ENCODE measurements at places on chromosomes 7 and 10.

- no peak for DNase-seq
These were observed 7.5 kb upstream of the KMT2E start for GRCh38 chr7:105006367-105007136.

GRCh38 chr7:45176091-45176490 lies 18.5 kb downstream of the RAMP3 start:
- no peak for DNase-seq

DNA sequence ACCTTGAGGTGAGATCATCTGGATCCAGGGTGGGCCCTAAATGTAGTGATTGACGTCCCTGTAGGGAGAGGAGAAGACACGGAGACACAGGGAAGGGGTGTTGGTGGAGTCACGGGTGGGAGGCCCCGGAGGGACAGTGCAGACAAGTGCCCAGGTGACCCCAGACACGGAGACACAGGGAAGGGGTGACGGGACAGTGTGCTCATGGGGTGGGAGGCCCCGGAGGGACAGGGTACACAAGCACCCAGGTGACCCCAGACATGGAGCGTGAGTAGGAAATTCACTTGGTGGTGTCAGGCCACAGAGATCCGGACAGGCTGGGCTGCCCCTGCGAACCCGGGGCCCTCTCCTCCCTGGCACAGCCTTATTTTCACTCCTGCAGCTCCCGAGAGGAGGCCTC lies 176.9 kb downstream of the PTPRN2 start:
- no peak for DNase-seq

DNA sequence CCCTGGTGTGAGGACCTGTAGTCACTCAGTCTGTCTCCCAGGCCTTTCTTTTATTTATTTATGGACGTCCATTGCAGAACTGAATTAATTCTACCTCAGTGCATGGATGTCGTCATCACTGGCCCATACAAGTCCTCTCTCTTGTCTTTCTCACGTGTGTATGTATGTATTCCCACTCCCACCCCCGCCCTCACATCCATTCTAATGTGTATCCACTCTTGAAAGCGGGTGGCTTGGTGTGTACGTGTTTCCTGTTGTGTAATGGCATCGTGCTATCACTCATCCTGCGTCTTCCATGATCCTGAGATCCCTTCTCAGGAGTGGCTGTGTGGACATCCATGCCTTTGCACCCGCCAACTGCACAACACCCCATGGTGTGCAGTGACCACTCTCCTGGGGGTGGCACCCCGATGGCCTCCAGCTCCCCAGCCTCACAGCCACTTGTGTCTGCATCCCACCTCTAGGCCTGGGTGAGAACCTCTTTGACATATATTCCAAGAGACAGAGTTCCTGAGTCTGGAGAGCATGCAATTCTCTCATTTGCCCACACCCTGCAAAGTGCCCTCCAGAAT lies 3.0 kb upstream of the AOC1 start:
- DNase-seq = no peak

- DNase-seq = no peak
These were observed 311.2 kb downstream of the RNLS start for GRCh38 chr10:88271761-88272543.

GRCh38 chr10:21721000-21721665 lies 187.1 kb downstream of the MLLT10 start:
- no peak for DNase-seq

DNA sequence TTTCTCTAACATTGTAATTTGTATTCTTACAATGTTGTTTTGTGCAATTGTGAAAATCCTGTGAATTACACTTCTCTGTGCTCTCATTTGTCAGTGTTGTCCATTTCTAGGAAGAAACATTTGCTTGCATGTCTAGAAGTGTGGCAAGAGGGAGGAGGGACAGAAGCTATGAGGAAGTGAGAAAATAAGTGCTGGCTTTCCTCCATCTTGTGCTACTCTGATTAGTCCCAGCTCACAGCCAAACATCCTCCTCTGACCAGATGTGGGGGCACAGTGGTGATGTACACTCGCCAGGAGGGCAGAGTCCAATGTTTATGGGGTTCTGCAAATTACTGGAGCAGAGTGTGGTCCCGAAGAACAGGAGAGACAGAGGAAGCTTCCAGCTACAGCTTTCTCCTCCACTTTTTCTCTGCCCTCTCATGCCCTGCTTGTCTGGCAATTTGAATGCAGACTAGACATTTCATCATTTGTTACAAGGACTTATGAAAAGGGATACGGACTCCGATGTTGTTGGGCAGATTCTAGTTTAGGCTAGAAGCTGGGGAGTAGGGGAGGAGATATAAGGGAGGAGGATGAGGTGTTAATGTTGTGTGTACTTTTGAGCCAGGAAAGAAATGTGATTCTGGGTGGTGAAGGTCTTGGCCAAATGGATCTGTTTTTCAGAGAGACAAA lies 131.0 kb upstream of the C1GALT1 start:
- DNase-seq = no peak

DNA sequence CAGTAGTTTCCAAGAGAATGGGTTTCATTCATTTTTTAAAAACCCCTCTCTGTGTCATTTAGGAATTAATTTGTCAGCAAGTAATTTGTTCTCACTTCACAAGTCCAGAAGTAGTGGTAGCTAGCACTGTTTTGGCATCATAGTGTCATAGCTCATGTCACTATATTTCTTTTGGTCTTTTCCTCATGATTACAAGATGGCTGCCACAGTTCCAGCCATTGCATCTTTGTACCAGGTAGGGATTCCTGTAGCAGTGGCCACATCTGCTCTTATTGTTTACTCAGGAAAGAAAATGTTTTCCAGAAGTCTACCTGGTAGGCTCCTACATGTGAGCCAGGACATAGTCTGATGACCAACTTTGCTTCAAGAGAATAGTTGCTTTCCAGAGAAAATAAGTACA lies 16.2 kb downstream of the GALNT17 start:
- DNase-seq = no peak

- no peak for DNase-seq
These were observed 515 bp downstream of the RALA start for GRCh38 chr7:39623732-39624441.

- DNase-seq = no peak
These were observed 31.2 kb downstream of the ADCYAP1R1 start for GRCh38 chr7:31083210-31083786.

DNA sequence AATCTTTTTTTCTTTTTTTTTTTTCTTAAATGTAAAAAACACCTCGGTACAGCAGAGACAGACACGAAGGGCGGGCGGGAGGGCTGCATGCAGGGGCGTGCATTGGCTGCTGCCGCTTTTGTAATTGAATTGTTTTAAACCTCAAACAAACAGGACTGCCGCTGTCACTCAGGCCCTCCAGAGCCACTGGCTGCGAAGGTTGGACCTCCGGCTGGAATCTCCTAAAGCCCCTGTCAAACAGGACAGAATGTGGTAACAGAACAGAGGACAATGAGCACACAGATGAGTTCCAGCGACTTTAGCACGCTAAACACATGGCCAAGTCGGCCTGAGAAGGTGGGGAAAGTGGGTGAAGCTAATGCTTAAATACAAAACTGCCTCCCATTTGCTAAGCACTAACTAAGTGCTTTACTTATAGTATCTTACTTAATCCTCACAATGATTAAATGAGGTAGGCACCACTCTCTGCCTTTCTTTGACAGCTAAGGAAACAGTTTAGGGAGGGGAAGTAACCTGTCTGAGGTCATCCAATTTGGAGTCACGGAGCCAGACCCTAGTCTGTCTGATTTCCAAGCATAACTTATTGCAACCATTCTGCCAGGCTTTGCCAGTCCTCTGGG lies 3.0 kb upstream of the NDST2 start:
- no peak for DNase-seq

GRCh38 chr7:24943096-24943948 lies 36.7 kb downstream of the OSBPL3 start:
- no peak for DNase-seq

- no peak for DNase-seq
These were observed 181.2 kb downstream of the KCNMA1 start for GRCh38 chr10:77456414-77456813.

DNA sequence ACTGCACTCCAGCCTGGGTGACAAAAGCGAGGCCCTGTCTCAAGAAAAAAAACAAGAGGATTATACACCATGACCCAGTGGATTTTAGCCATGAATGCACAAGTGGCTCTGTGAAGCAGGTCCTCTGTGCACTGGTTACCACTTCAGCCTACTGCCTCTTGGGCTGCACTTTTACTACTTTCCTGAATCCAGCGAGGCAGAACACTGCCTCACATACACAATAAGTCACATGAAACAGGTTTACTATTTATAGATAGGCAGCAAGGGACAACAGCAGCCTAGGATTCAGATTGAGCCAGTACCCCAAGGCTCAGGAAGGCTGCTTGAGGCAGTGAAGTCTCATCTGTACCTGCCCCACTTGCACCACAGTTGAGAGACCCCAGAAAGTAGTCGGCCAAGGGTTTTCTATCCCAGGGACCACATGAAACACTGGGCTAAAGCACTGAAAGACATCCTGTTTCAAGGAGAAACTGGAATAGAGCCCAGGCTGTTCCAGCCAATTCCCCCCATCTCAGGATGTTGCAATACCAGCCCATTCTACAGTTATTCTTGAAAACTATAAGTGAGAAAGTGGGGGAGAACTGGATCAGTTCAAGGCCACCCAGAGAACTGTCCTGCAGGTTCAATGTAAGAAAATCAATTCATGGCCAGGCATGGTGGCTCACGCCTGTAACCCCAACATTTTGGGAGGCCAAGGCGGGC lies 10.3 kb upstream of the OGDH start:
- no peak for DNase-seq

DNA sequence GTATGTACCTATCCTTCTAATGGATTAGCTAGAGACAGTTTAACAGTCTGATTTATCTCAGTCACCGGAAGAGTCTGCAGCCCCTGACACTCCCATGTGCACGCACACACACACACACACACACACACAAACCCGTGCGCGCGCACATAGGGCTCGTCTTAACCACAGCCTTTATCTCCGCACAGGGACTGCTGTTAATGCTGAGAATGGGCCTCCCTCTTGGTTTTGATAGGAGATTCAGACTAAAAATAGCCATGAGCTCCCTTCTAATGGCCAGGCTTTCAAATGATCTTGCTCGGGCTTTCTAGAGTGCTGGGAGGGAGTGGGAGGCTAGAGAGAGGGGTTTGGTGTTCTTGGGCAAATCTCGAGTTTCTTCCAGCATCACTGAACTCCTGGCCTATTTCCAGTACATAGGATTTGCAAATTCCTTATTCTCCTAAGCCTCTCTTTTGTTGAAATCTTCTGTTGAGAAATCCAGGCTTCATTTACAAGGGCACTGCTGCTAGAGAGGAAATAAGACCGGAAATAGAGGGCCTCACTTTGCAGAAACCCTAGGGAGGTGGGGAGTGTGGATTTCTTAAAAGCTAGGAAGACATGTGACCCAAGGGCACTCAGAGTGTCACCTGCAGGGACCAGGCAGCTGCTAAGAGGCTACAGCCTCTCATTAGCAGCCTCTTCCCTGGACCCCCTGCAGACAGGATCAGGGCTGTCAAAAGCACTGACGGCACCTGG lies 2.4 kb downstream of the TMEM72 start:
- no peak for DNase-seq

GRCh38 chr7:151762583-151763245 lies 114.2 kb downstream of the PRKAG2 start:
- DNase-seq = no peak

- no peak for DNase-seq
These were observed 259.8 kb upstream of the KLF14 start for GRCh38 chr7:130993671-130994365.

DNA sequence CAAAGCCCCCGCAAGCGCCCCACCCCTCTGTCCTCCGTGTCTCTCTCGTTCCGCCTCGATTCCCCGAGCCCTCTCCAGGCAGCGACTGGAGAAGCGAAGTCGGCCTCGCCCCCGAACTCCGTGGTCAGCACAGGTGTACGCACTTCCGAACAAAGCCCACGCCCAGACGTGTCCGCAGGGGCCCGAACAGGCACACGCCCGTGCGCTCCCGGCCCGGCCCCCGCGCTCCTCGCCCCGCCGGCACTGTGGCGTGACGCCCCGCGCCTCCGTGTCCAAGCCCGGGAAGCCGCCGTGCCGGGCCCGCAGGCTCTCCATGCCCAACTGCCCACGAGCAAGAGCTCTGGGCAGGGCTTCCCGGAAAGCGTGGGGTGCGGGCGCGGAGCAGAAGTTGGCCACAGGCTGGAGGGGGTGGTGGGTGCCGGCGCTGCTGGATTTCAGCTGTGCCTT lies 662 bp downstream of the NRCAM start:
- DNase-seq = no peak

DNA sequence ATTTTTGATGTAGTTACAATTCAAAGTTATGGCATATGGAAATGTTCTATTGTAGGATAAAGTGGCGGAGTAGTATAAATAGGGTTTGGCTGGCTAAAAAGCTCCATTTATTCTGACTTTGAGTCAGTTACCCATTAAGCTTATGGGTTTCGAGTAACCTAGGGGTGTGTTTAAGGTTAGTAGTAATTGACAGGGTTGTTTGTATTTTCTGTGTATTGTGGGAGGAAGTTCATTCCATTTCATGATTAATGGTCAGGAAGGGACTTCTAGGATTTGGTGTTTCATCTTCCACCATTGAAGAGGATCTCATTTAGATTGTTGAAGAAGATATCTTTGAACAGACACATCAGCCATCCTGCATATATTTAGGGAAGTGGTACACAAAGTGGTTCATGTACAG lies 75.0 kb downstream of the BICC1 start:
- DNase-seq = no peak

- DNase-seq = no peak
These were observed 44.5 kb downstream of the PODXL start for GRCh38 chr7:131511774-131512535.

GRCh38 chr10:71429929-71430328 lies 33.2 kb downstream of the CDH23 start:
- DNase-seq = no peak

DNA sequence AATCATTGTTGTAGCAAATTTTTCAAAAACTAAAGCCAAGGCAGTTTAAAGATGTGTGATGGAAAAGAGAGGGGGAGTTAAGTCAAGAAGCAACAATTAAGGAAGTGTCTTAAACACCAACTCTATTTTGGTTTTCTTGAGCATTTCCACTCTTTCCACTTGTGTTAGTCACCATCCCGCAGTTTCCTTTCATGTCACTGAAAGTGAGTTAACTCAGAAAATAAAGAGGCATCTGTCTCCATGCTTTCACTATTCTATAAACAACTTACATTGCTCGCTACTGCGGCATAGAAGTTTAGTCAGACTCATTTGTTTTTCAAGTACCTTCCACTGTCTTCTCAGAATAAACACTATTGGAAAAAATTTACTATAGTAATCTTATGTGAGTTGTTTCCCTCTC lies 284.9 kb upstream of the SEMA3D start:
- DNase-seq = no peak

DNA sequence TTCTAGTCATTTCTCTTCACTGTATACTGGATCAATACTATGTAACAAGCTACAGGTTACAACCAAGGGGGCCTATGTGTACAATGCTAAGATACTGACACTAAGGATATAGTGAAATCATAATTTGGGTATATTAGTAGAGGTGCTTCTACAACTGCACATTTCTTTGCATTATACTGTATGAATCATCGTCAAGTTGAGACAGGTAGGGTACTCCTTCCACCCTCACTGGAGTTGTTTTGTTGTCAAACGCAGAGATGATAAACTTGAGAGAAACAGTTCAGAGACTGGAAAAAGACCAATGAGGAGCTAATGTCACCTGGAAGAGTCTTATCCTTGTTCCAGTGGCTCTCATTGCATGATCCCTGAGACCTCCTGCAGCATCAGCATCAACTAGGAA lies 208.2 kb upstream of the PRPS1L1 start:
- no peak for DNase-seq

GRCh38 chr7:150629347-150629746 lies 2.8 kb downstream of the GIMAP6 start:
- no peak for DNase-seq

GRCh38 chr7:129908181-129908580 lies 44.6 kb downstream of the UBE2H start:
- DNase-seq = no peak
